ENCODE measurements at places on chromosomes 5 and 9.

DNA sequence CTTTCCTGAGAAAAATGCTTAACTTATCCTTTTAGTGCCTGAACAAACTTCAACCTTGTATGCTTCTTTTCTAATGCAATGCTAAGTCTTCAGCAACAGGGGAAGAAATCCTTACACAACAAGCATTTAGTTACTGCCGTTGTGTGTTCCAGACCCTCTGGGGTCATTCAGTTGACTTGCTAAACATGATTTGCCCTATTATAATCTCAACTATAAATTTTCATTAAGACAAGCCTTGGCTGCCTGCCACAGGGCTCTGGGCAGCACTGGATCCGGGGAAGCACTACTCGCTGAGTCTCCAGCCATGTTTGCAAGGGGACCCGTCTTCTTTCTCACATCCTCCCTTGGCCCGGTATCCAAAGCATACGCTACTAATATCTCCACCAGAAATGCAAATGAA, 58.1 kb downstream of the PTCH1 start:
- DNase-seq: no peak

DNA sequence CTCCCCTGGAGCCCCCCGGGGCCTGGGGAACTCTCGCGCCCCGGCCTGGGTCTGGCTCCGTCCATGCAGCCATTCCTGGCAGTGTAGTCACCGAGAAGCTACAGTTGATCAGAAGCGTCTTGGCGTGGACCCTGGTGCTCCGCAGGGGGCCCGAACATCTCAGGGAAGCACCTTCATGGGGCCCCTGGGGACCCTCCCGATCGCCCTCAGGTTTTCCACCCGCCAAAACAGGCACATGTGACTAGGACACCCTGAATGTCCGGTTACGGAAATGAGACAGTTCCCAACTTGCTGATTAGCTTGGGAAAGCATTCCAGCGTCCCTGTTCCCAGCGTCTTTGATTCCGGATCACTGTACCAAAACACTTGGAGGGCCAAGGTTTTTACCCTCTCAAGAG, 472 bp downstream of the FBXO4 start:
- peak; percentile 37 for DNase-seq

GRCh38 chr9:99822806-99823591, 1.3 kb downstream of the NR4A3 start:
- DNase-seq: peak; percentile 16

DNA sequence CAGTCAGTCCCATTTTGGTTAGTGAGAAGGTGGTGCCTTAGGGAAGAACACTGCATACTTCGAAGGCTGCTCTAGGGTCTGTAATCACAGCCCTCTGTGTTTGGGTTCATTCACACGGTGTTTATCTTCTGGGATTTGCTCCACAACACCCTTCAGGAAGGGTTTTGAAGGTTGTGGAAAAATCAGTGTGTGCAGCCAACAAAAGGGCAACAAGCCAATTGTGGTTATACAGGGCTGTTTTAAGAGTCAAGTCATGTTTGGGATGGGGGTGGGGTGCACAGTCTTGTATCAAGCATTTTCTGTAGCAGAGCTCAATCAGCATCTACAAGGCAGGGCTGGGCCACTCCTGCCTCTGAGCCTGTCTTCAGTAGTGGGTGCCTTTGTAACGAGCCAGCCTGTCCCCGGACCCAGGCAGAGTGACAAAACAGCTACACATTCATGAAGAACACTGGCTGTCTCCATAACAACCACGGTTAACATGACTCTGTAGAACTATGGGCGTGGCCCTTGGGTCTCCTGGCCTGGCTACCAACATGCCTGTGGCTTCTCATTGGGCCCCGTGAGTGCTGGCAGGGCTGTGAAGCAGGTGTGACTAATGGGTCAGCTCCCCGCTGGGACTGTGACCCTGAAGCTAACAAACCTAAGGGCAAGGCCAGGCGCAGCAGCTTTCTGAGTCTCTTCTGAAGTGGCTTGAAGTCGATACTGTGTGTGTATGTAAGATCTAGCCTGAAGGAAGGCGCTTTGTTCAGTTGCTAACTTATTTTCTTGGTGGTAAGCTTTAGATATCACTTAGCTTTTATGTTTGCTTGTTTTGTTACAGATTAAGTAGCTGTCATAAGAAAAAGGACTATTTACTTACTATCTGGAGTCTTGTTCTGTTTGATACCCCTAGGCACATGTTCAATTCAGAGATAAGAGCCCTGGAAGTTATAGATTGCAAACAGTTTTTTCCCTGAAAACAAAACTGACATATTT, 27.9 kb upstream of the GOLM1 start:
- no peak for DNase-seq

DNA sequence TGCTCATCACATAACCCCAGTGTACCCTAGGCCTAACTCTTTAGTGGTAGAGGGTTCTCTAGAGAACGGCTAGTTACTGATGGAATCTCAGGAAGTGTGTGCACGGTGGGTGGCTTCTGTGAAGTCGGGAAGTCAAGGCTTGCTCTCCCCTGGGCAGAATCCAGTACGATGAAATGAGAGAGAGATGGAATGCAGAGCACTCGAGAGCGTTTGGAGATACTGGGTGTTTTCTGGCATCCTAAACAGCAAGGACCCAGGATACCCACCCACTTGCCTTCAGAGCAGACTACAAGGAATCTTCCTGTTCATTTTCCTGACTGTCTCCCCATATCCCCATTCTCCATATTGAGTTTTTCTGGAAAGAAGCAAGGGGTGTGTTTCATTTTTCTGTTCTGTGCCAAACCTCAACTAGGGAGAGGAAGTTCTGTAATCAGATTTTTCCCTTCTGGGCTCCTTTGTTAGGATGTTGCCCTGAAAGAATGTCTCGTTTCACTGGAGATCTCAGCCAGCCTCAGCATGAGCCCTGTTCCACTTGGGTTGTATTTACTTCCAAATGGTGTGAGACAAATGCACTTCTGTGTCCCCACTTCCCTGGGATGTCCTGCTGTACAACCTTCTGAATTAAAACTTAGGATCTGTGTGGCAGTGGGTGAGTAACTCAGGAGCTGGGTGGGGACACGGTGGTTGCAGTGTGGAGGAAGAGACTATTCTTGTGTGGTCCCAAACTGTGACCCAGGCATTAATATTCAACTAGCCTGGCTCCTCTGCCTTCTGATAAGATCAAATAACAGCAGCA, 108.9 kb upstream of the SPRY4 start:
- DNase-seq: no peak

DNA sequence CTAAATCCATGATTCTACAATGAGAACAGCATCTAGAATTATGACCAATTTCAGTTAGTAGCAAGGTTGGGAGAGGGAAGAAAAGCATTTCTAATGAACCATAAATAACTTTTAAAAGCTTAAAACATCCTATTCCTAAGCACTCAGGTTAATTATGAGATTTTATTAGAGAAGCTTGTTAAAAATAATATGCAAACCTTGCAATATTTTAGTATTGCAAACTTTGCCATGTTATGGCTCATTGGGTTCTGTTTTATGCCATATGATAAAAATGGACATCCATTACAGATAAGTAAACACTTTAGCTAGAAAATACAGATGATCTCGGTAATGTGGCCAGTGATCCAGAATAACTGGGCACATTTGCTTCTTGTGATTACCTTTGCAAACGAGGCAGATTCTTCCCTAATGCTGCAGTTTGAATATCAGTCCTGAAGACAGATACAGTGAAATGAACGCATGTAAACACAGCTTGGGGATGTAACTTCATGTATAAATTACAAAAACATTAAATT, 447.0 kb downstream of the PLK2 start:
- DNase-seq: no peak

DNA sequence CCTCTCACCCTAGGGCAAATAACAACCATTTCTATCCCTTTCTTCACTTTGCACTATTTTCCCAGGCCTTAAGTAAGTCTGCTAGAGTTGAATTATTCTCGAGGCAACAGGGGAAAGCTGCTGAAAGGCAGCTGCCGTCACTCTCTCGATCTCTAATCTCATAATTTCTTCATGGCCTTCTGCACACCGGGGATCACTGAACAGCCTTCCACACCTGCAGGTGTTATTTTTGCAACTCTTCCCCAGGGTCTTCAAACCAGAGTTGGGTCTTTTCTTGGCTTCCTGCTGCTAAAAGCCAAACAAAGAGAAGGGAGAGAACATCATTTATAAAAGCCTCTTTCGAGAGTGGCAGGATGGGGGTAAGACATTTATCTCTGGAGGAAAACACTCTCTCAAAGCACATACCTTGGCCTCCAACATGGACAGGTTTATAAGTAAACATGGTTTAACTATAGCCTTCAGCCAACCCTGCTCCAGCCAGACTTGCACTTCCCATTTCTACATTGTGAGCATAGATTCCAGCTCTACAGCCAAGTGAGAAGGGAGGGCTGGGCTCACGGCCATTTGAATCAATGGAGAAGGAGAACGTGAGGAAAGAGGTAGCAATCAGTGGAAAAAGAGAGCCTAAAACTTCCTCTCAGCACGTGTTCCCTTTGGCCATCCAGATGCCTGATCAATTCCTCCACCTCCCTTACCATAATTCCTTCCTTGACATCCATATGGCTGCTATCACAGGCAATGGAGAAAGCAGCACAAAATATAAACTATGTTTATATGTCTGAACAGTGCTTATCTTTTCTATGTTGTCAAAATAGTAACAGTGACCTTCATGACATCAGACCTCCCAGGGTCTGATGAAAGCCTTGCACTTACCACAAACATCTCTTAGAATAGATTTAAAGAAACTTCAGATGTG, 464.9 kb downstream of the TLE1 start:
- DNase-seq: no peak

DNA sequence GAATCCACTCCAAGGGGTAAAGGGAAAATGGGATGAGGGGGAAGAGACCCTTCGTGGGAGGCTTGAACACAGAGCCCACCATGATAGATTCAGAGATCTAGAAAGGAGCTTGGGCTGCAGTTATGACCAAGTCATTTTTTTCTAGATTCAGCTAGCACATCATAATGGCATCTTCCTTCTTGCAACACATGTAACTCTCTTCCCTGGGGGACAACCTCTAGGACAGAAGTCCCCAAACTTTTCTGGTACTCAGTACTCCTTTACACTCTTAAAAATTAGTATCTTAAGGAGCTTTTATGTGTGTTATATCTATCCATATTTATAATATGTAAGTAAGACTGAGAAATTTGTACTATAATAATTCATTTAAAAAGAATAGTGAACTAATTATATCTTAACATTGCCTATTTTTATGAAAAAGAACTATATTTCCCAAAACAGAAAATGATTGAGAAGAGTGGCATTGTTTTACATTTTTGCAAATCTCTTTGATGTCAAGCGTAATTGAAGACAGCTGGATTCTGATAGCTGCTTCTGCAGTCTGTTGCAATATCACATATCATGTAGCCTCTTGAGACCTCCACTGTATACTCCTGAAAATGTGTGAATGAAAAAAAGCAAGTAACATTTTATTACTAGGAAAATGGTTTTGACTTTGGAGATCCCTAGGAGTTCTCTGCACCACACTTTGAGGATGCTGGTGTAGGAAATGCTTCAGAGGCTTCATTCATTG, 875 bp downstream of the ACO1 start:
- no peak for DNase-seq

DNA sequence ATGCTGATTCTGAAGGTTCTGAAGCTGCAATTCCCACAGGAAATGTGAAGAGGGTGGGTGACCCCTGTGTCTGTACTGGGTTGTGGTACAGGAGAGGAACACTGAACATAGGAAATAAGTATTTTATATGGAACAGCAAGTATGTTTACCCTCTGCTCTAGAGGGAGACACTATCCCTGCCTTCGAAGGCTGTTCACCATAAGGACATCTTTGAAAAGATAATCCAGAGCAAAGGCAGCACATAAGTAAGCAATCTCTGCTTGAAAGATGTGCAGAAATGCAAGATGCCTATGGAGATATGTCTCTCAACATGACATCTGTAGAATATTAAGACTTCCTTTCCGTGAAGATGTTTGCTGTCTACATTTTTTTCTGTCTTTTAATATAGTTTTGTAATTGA, 184.4 kb upstream of the EFNA5 start:
- DNase-seq: no peak

GRCh38 chr5:75753182-75753581, 35.9 kb upstream of the POC5 start:
- DNase-seq: no peak

GRCh38 chr9:111074395-111074794, 36.1 kb upstream of the LPAR1 start:
- no peak for DNase-seq

- DNase-seq: no peak
Measured at GRCh38 chr5:130017173-130017572, 112.9 kb downstream of the CHSY3 start.

- no peak for DNase-seq
Measured at GRCh38 chr5:116847960-116848359, 273.3 kb upstream of the SEMA6A start.

DNA sequence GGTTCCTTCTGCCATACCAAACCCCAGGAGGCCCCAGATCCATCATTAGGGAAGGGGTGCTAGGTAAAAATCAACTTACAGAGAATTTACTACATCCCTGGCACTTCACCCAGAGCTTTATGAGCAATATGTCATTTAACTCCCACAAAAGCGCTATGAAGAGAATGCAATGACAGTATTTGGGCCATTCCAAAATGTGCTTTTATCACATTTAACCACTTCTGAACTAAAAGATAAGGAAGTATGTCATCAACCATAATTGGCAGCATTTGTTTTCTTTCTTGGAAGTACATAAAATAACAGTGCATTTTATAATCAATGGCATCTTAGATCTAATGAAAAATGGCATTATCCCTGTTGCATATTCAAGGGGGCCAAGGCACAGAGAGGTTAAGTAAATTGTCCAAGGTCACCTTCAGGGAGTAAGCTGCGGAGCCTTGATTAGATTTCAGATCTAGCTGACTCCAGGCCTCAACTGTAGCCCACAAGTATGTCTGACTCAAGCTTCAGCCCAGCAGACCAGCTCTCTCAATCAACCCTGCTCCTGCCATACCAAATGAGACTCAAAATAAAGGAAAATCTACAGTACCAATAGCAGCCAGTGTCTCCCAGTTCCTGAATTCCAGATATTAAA, 16.5 kb downstream of the SH3TC2 start:
- no peak for DNase-seq

DNA sequence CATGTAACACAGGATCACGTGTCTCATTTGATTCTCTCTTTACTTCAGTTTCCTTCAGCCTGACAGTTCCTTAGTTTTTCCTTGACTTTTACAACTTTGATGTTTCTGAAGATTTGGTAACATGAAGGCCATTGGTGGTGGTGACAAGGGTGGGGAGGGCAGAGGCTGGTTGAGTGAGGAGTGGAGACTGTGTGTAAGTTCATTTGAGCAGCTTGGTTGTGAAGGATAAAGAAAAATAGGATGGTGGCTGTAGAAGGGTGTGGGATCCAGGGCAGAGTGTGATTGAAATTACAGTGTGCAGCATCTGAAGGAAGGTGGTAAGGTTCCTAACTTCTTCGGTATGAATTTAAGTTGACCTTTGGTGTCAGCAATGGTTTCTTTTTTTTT, 20.4 kb downstream of the SUB1 start:
- DNase-seq: no peak

All from CD4-positive, alpha-beta T cell treated with Interleukin-17A for 4 hours (primary cell).